ENCODE measurements at places on chromosomes 5 and 9.

DNA sequence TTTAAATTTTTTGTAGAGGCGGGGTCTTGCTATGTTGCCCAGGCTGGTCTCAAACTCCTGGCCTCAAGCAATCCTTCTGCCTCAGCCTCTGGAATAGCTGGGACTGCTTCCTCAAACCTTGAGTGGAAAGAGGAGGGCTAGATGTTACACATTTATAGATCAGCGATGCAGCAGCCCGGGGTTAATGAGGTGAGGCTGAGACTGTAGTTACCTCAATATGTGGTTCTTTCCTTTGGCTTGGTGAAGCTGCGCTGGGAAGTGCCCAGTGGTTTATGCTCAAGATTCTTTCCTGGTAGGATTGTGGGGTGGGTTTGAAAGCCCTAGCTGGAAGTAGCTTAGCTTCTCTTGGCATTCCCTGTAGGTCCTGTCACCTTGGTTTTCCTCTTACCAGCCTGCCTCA, 22.5 kb downstream of the ZNF618 start:
- DNase-seq = no peak

DNA sequence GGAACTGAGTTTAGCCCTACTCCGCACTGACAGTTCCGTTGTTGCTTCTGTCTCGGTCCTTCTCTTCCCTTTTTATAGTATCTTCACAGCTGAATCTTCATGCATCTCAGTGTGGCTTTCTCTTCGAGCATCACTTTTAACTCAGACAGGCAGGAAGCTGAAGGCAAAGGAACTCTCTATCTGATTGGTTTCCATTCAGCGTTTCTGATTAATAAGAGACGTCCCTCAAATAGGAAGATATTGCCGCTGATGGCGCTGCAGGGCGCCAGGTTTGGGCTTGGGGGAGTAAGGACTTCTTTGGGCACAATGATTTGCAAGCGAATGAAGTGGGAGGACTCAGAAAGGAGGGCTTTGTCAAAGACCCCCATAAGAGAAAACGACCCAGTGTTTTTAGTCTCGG, at the start of gene CDH9:
TSS of gene CDH9 (minus strand) at position 111 of the 400 bp plus-strand sequence. CDS start 50,253 bp downstream, outside the sequence.
- no peak for DNase-seq

- no peak for DNase-seq
Measured at GRCh38 chr5:154211641-154212390, 21.3 kb downstream of the GALNT10 start.

GRCh38 chr9:94135222-94135621, 51.0 kb downstream of the PTPDC1 start:
- DNase-seq = no peak

GRCh38 chr9:69207503-69207902, 33.4 kb downstream of the TJP2 start:
- no peak for DNase-seq

DNA sequence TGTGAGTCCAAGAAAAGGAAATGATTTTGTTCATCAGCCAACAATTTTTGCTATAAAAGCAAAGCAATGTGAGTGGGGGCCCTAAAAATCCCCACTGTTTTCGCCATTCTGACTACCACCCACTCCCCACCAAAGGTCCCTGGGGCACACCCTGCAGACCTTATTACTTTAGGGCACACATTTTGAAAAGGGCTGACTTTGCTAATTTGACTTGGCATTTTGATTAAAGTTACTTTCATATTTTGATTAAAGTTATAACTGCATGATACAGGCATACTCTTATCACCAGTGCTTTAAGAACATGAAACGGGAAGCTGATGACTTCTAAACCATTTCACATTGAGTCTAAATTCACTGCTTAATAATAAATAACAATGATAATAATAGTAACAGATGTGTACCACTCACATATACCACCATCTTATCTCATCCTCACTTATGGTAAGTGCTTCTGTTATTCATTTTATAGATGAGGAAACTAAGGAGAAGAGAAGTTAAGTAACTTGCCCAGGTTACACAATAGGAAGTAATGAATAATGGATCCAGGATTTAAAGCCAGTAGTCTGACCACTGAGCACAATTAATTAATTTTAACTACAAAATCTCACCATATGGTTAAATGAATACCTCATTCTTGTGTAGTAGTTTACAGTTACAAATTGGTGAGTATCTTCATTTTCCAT, 25.4 kb upstream of the NR3C1 start:
- no peak for DNase-seq

DNA sequence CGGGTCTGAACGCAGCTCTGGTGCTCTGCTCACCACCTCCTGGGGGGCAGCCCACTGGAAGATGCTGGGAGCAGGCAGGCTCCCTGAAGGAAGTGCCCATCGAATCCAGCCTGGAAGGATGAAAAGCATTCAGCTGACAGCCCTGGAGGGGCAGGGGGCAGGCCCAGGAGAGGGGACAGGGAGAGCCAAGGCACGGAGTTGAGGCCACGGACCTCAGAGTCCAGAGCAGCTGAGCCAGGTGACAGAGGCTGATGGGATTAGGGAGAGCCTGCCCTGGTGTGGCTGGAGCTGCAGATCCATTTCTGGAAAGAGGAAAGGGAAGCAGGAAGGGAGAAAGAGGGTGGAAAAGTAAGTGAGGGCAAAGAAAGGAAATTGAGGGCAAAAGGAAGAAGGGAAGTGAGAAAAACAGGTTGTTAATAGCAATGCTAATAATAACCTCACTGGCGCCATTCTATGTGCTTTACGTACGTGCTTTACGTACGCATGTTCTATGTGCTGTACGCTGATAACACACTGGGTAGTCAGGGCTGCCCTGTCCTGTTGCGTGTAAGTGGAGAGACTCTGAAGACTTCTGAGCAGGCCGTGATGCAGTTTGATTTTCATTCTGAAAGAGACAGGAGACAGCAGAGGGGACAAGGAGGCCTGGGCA, 52.6 kb downstream of the LMX1B start:
- DNase-seq = no peak

- DNase-seq = no peak
Measured at GRCh38 chr5:137901011-137901817, 12.0 kb downstream of the PKD2L2 start.

DNA sequence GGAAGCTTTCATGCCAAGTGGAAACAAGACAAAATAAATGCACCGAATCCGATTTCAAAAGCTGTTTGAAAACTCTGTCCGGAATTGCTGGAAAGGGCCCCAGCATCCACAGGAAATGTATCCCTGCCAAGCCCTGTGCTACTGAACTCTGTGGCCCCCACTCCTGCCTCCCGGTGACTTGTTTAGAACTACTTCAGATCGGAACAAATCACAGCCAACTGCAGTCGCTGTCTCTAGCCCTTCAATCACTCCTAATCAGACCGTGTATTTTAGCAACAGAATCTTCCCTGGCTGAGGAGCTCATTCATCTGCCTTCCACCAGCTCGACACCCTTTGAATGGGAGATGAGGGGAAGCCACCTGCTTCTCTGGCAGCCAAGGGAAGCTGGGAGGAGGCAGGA, 94.1 kb downstream of the KCNIP1 start:
- DNase-seq = no peak

DNA sequence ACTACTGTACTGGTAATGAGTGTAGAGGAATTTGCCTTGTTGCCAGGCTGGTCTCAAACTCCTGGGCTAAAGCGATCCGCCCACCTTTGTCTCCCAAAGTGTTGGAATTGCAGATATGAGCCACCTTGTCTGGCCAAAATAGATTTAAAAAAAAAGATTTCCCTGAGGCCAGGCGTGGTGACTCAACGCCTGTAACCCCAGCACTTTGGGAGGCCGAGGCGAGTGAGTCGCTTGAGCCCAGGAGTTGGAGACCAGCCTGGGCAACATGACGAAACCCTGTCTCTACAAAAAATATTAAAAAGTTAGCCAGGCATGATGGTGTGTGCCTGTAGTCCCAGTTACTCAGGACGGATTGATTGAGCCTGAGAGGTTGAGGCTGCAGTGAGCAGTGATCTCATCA, 62.5 kb downstream of the IPO11 start:
- no peak for DNase-seq
